SJSA1 (cell line): ENCODE measurements at places on chromosomes 1 and 21. TPM values are rescaled to one million over a fixed set of nuclear protein-coding genes. Genes with fewer than 3 reads are reported as not detected.
A peak's percentile ranks its signal among the peaks of the same experiment; 100 is the strongest.

The DEPDC1 gene
- 49.5 and 75.1 TPM in 2 replicates for total RNA-seq

DNA sequence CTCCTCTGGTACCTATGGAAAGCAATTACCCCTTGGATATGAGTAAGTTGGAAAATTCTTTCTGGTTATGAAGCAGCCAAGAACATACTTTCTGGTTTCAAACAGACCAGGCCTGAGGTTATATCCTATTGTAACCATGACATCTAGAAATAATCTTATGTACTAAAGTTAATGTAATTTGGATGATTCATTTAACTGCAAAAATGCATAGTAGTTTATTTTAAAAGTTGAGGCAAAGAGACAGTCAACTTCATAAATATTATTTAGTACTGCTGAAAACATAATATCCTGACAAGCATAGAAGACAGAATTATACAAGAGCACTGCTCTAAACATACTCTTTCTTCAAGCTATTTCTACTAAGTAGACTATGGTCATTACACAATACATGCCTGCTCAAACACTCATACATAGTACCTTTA lies 25.5 kb downstream of the ODF2L start:
- H3K36me3 ChIP-seq, result peaks cover 7% of the 10 kb centered on the region; the same call in 1 of the 2 replicates
- no peak overlapping the region for H3K4me3 ChIP-seq
- DNase-seq, result no peak
- H3K27me3 ChIP-seq, result no peaks in the 10 kb centered on the region
- H3K4me1 ChIP-seq, result no peaks in the 10 kb centered on the region

DNA sequence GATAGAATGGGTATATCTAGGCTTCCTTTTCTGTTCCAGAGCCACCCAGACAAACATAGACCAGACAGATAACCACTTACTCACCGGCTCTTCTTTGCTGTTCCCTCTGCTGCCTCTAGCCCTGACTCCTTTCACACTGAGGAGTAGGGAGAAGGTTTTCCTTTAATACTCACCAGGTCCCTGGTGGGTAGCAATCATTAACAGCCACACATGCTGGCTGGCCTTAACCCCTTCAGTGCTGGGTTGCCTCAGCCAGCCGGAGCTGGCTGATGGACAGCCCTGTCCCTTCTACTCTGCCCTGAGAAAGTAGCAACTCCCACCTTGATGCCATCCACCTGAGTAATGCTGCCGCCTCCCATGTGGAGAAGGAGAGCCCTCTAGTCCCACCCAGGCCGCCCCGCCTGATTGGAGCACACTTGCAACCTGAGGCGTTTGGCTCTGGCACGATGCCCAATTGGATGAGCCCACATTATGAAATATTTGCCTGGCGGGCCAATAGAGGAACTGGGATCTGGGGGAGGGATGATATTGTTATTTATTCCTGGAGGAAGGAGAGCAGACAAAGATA lies 71.6 kb downstream of the PLEKHA6 start:
- peaks cover 22% of the 10 kb centered on the region for H3K4me1 ChIP-seq
- no peak overlapping the region for H3K4me3 ChIP-seq
- H3K36me3 ChIP-seq, result no peaks in the 10 kb centered on the region
- no peaks in the 10 kb centered on the region for H3K27me3 ChIP-seq
- no peak overlapping the region for H3K27ac ChIP-seq

- H3K4me1 ChIP-seq, result no peaks in the 10 kb centered on the region
- no peaks in the 10 kb centered on the region for H3K27me3 ChIP-seq
- no peak for DNase-seq
- H3K4me3 ChIP-seq, result no peak overlapping the region
- no peaks in the 10 kb centered on the region for H3K36me3 ChIP-seq
These were observed 130.8 kb downstream of the PGBD5 start for GRCh38 chr1:230295367-230295766.

The RPTN gene
- not detected in 2 replicates for total RNA-seq

DNA sequence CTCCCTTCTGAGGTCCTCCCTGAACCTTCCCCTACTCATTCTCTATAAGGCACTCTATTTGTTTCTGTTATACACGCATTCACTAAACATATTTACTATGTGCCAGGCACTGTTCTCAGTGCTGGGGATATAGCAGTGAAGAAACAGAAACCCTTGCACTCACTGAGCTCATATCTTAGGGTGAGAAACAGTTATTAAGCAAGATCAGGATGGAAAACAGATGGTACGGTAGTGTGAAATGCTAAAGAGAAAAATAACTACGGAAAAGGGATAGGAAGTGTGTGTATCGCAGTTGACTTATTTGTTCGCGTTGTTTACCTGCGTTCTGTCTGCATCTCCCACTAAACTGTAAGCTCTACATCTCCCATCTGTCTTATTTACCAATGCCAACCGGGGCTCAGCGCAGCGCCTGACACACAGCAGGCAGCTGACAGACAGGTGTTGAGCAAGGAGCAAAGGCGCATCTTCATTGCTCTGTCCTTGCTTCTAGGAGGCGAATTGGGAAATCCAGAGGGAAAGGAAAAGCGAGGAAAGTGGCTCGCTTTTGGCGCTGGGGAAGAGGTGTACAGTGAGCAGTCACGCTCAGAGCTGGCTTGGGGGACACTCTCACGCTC lies 572 bp downstream of the CYB5RL start:
- no peak overlapping the region for H3K27ac ChIP-seq
- H3K27me3 ChIP-seq, result no peaks in the 10 kb centered on the region
- peaks cover 31% of the 10 kb centered on the region for H3K4me1 ChIP-seq
- DNase-seq, result no peak
- H3K4me3 ChIP-seq, result peak overlapping the region; percentile 86

GRCh38 chr1:53377438-53377841 lies 49.6 kb upstream of the LRP8 start:
- DNase-seq, result peak; percentile 37
- no peak overlapping the region for H3K27ac ChIP-seq
- no peak overlapping the region for H3K4me3 ChIP-seq
- H3K4me1 ChIP-seq, result peaks cover 14% of the 10 kb centered on the region
- no peaks in the 10 kb centered on the region for H3K36me3 ChIP-seq
- no peaks in the 10 kb centered on the region for H3K27me3 ChIP-seq

The SDHB gene
- 219 and 257 TPM in 2 replicates for total RNA-seq

The NES gene
- total RNA-seq, result 149 and 169 TPM in 2 replicates

The BMP8B gene
- 0.08 TPM in 1 of 2 replicates, not detected in the other for total RNA-seq

DNA sequence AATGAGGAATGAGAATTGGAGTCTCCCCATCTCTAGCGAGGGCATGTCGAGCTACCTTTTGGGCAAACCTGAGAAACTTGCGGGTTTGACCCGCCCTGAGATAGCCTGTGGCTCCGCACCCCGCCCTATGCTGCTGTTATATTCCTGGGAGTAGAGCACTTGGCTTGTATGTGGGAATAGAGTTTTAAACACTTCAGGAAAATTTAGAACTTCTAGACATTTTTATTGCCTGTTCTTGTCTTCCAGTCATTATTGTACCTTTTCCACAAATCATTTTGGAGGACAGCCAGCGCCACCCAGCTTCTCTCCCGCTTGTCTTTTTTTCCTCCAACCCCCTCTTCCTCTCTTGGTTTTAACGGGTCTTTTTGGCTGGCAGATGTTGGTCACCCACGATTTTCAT lies 738 bp downstream of the GNPAT start:
- H3K36me3 ChIP-seq, result peaks cover 25% of the 10 kb centered on the region
- H3K4me3 ChIP-seq, result peak overlapping the region; percentile 75
- peak overlapping the region; percentile 58 for H3K27ac ChIP-seq
- no peak for DNase-seq

The CYP4A11 gene
- not detected in 2 replicates for total RNA-seq

DNA sequence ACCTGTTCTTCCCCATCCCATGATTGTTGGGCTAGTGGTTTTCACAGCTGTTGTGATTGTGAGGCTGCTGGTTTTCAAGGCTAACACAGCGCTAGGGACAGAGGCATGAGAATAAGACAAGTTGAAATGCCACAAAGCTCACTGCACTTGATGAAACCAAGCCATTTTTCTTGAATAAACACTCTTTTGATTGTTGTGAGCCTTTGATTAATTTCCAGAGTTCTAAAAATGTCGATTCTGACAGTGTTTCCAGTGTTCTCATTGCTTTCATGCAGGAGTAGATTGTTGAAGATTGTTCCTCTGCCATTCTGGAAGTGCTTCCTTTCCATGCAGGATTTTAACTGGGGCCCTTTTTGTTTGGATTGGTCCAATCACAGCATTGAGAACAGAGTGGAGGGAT lies 134.9 kb upstream of the GRIK3 start:
- no peak for DNase-seq
- no peaks in the 10 kb centered on the region for H3K36me3 ChIP-seq
- no peak overlapping the region for H3K4me3 ChIP-seq
- no peaks in the 10 kb centered on the region for H3K4me1 ChIP-seq

- no peaks in the 10 kb centered on the region; the same call in 1 of the 2 replicates for H3K4me1 ChIP-seq
- no peak overlapping the region for H3K4me3 ChIP-seq
- H3K27ac ChIP-seq, result no peak overlapping the region
- no peaks in the 10 kb centered on the region for H3K27me3 ChIP-seq
- no peak for DNase-seq
- H3K36me3 ChIP-seq, result no peaks in the 10 kb centered on the region
These were observed 6.5 kb upstream of the UTS2 start for GRCh38 chr1:7859406-7859805.

The KCNH1 gene
- 0.58 and 2.7 TPM in 2 replicates for total RNA-seq

DNA sequence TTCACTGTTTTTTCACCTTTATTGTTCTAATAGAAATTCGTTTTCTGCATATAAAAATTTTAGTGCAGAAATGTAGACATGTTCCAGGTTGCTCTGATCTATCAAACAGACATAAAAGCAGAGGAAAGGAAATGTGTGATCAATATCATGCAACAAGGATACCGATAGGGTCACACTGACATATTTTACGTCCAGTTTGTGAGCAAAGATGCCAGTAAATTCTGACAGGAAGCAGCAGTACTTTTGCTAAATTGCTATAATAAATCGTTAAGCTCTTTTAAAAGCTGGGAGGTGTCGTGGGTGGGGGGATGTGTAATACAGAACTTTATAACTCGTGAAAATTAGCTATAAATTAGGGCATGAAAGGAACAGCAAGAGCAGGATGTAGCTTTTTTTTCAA lies 955.2 kb downstream of the BRINP3 start:
- no peaks in the 10 kb centered on the region for H3K36me3 ChIP-seq
- H3K27me3 ChIP-seq, result no peaks in the 10 kb centered on the region
- no peaks in the 10 kb centered on the region for H3K4me1 ChIP-seq
- H3K27ac ChIP-seq, result no peak overlapping the region

The IBA57 gene
- total RNA-seq, result 2.3 and 4.3 TPM in 2 replicates

- peaks cover 78% of the 10 kb centered on the region for H3K36me3 ChIP-seq
- no peak overlapping the region for H3K27ac ChIP-seq
- no peak for DNase-seq
- no peaks in the 10 kb centered on the region for H3K4me1 ChIP-seq
These were observed 35.2 kb upstream of the SYT2 start for GRCh38 chr1:202745323-202745888.

DNA sequence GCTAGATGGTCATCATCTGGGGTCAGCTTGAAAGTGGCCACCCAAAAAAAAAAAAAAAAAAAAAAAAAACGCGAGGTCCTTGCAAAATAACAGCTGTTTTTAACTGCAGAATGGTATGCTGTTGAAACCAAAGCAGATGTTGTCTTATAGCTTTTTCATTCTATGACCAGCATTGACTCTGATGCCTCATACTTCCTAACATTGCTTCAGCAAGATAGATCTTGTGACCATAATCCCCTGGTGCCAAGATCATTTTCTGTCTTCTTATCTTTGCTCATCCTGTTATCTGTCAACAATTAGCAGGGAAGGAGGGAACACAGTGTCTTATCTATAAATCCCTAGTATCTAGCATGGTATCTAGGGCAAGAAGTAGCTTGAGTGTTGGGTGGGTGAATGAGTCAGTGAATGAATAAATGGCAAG lies 181.5 kb downstream of the PLPP3 start:
- no peak for DNase-seq
- H3K36me3 ChIP-seq, result no peaks in the 10 kb centered on the region
- H3K27me3 ChIP-seq, result no peaks in the 10 kb centered on the region
- no peak overlapping the region for H3K4me3 ChIP-seq
- H3K4me1 ChIP-seq, result peaks cover 34% of the 10 kb centered on the region

- no peak overlapping the region for H3K27ac ChIP-seq
- peaks cover 17% of the 10 kb centered on the region for H3K27me3 ChIP-seq
- no peaks in the 10 kb centered on the region for H3K4me1 ChIP-seq
These were observed 108.9 kb upstream of the GJB5 start for GRCh38 chr1:34645919-34646318.

The RGS16 gene
- total RNA-seq, result 5.0 and 5.7 TPM in 2 replicates

- no peak for DNase-seq
- no peaks in the 10 kb centered on the region for H3K27me3 ChIP-seq
- peaks cover 43% of the 10 kb centered on the region for H3K4me1 ChIP-seq
These were observed 33.0 kb downstream of the NTPCR start for GRCh38 chr1:232983375-232983774.

- no peak for DNase-seq
- no peaks in the 10 kb centered on the region for H3K4me1 ChIP-seq
- H3K36me3 ChIP-seq, result no peaks in the 10 kb centered on the region
- no peak overlapping the region for H3K27ac ChIP-seq
- H3K4me3 ChIP-seq, result no peak overlapping the region
These were observed 2.5 kb downstream of the LMX1A start for GRCh38 chr1:165353731-165354671.

The LCK gene
- not detected in 2 replicates for total RNA-seq

The CBS gene
- total RNA-seq, result 17.9 and 34.2 TPM in 2 replicates

GRCh38 chr1:83829106-83829505 lies 169.8 kb downstream of the TTLL7 start:
- H3K4me1 ChIP-seq, result no peaks in the 10 kb centered on the region
- no peaks in the 10 kb centered on the region for H3K36me3 ChIP-seq
- H3K4me3 ChIP-seq, result no peak overlapping the region
- H3K27me3 ChIP-seq, result no peaks in the 10 kb centered on the region
- no peak for DNase-seq

GRCh38 chr1:100972185-100972584 lies 53.4 kb downstream of the DPH5 start:
- H3K4me1 ChIP-seq, result peaks cover 5% of the 10 kb centered on the region
- H3K27me3 ChIP-seq, result no peaks in the 10 kb centered on the region
- DNase-seq, result no peak
- no peak overlapping the region for H3K4me3 ChIP-seq

- no peak overlapping the region for H3K27ac ChIP-seq
- H3K36me3 ChIP-seq, result no peaks in the 10 kb centered on the region
- no peaks in the 10 kb centered on the region for H3K27me3 ChIP-seq
- DNase-seq, result no peak
- no peaks in the 10 kb centered on the region for H3K4me1 ChIP-seq
- H3K4me3 ChIP-seq, result no peak overlapping the region
These were observed 537.1 kb downstream of the AJAP1 start for GRCh38 chr1:5191470-5191869.

DNA sequence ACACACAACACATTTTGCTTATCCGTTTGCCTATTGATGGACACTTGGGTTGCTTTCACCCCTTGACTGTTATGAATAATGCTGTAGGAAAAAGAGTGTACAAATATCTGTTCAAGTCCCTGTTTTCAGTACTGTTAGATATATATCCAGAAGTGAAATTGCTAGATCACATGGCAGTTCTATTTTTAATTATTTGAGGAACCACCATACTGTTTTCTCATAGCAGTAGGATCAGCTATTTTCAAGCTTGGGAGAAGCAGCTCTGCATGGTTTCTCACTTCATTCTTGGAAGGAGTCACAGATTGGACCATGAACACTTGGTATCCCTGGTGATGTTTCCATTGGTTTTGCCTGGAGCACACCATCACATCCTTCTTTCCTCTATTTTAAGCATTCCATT lies 114.4 kb upstream of the ZP4 start:
- no peak overlapping the region for H3K27ac ChIP-seq
- DNase-seq, result no peak
- no peaks in the 10 kb centered on the region for H3K36me3 ChIP-seq
- no peaks in the 10 kb centered on the region for H3K4me1 ChIP-seq
- H3K4me3 ChIP-seq, result no peak overlapping the region

- no peaks in the 10 kb centered on the region for H3K4me1 ChIP-seq
- no peak overlapping the region for H3K4me3 ChIP-seq
- peaks cover 27% of the 10 kb centered on the region for H3K36me3 ChIP-seq
- H3K27me3 ChIP-seq, result no peaks in the 10 kb centered on the region
These were observed 33.8 kb upstream of the RCAN3 start for GRCh38 chr1:24468685-24469316.
